ENCODE measurements at places on chromosomes 3 and 15.

- no peak for DNase-seq
Observed at GRCh38 chr3:119194237-119195150, 21.1 kb downstream of the UPK1B start.

DNA sequence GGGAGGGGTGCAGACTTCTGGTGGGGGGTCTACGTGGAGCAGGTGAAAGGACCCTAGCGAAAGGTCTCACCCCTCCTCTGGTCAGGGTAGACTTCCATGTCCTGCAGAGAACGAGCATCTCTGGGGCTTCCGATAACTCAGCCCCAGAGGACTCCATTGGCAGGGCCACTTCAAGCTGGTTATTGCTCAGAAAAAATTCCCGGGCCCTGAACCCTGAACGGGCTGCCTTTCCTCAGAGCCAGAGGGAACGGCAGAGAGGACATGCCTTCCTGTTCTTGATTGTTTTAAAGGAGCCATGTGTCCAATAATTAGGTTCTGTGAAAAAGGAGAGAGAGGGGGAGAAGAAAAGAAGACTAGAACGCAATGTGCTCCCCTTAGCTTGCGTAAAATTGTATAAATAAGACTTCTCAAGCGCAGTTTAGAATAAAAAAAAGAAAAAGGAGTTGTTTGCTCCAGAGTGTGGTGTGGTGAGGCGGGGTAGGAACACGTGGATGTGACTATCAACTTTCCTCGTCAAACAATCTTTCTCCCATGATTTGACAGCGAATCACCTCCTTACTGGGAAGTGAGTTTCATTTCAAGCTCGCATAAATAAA is 193.4 kb upstream of the UBE2E1 start:
- DNase-seq: no peak

- DNase-seq: no peak
Observed at GRCh38 chr3:4726549-4726948, 233.4 kb downstream of the ITPR1 start.

DNA sequence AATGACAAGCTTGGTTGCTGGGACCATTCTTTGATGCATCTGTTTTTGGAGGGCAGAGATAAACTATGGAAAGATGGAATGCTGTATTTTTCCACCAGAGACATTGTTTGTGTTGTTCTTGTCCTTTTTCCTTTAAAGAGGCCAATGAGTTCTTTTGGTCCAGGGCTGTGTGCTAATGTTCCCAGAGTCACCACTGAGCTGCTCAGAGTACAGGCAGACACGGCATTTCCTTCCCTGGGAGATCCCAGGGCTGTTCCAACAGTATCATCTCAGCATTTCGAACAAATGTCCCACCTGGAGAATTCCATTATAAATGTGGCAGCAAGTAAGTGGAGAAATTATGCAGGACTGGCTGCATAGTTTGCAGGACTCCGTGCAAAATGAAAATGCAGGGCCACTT is 190.6 kb downstream of the IL20RB start:
- DNase-seq: no peak

DNA sequence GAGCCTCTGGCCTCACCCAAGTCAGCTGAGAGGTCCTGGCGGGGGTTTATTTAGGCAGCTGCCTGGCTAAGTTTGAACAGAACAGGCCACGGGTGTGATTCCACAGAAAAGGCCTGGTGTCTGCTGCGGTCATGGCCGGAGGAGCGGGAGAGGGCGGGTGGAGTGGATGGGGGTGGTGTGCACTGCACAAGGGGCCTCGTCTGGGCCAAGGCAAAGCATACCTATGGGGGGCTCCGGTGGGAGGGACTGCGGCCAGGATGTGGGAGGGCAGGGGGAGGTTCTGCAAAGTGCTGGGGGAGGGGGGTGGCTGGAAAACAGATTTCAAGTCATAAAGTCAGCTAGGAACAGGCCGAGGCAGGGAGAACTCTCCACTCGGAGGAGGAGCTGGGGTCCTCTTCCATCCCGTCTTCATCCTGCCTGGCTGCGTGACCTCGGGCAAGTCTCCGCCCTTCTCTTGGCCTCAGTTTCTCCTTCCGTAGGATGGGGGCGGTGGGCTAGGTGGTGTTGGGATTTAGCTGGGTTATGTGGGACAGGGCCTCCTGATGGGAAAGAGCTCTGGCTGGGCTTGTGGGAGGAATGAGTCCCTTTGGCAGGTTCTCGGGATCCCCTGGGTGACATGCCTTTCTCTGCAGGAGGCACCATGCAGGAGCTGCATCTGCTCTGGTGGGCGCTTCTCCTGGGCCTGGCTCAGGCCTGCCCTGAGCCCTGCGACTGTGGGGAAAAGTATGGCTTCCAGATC is 878 bp downstream of the ISLR start:
- no peak for DNase-seq

- no peak for DNase-seq
Observed at GRCh38 chr3:47035645-47036044, 56.2 kb downstream of the NBEAL2 start.

DNA sequence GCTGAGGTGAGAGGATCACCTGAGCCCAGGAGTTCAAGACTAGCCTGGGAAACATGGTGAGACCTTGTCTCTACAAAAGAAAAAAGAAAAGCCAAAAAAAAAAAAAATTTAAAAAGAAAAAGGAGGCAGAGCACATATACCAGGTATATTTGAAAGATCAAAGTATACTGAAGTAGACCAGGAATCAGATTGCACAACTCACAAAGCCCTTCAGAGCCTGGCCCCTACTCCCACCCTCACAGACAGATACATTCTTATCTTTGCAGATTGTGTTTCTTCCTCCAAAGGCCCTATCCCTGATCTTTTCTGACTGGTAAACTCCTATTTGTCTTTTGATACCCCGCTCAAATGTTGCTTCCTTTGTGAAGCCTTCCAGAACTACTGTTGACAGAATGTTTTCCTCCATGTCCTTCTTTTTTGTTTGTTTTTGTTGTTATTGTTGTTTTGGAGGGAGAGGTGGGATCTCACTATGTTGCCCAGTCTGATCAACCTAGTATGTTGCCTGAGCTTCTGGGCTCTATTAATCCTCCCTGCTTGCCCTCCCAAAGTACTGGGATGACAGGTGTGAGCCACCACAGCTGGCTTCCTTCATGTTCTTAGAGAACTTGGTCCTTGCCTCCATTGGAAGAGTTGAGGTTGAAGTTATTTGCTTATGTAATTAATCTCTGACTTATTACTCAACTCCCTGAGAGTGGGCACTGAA is 9.8 kb upstream of the ITGB5 start:
- DNase-seq: no peak

GRCh38 chr15:58608129-58608590 is 141.3 kb downstream of the ADAM10 start:
- DNase-seq: no peak

- DNase-seq: no peak
Observed at GRCh38 chr15:101390462-101390861, 95.4 kb upstream of the SNRPA1 start.

DNA sequence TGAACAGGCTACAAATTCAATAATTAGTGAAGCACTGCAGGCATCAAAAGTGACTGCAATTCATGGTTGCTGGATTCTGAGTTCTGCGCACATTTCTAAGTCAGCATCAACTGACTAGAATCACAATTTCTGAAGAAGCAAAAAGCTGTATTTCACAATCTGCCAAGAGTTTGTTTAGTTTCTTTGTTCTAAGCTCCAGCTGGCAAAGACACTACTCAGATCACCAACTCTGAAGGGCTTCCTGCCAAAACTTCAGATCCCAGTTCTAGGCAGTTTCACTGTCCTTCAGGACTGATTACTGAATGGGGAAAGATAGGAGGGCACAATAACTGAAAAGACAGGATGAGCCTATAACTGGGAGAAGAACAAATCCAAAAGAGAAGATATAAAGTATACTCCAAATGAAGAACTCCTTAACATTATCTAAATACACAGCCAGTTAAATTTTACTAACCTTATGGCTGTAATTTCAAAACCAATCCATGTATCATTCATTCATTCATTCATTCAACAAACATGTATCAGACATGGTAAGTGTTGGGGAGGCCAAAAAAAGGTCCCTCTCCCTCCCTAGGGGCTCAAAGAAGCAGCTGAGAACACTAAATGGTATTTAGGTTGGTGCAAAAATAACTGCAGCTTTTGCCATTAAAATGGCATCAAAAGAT is 17.1 kb downstream of the TJP1 start:
- DNase-seq: no peak

DNA sequence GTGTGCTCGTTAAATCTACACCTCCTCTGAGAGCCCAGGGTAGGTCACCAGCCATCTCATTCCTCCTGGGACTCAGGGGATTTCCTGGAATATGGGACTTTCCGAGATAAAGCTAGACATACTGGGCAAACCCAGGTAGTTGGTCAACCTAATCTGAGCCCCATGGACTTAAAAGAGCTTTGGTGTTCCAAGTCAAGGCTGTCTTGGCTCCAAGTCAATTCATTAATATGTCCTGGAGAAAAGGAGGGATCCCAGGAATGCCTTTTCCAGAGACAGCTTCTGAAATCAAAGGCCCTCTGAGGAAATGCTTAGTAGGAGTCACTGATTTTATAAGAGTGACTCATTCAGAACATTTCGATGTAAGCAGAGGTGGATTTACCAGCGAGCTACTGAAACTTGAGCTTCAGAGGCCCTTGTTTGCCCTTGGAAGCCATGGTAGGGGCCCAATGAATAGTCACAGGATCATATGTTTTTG is 137.3 kb upstream of the UBE2E1 start:
- DNase-seq: no peak

DNA sequence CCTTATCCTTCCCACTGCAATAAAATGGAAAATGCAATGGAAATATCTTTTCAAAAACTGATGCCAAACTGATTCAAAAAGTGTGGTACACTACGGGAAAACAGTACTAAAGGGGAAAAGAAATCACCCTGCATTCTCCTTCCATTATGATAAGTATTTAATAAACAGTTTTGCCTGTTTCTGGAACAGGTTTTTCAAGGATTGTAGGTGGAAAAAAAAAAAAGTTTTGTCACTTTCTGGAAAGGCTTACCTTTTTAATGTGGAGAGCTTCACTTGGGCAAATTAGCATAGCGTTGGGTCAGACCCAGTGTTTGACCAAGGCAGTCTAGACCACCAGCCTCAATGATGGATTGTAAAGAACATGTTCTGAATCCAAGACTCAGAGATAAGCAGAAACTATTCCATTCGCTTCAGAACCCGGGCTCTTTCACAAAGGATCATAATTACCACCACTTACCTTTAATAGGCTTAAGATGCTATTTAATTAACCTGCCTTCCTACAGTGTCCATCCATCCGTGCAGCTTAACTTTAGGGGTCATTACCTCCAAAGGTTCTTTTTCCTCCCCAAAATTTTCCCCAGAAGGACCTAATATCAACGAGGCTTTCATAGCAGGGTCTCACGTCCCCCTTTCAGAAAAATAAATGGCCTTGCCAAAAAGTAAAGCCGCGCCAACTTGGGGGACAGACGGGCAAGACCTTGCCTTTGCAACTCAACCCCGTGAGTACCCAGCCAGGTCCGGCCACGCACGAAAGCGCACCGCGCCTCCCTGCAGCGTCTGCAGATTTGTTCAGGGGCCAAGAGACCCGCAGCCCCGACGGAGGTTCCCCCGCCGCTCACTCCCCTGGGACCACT is 1.0 kb downstream of the DCBLD2 start:
- no peak for DNase-seq

- no peak for DNase-seq
Observed at GRCh38 chr15:25989327-25989726, 126.2 kb upstream of the ATP10A start.

DNA sequence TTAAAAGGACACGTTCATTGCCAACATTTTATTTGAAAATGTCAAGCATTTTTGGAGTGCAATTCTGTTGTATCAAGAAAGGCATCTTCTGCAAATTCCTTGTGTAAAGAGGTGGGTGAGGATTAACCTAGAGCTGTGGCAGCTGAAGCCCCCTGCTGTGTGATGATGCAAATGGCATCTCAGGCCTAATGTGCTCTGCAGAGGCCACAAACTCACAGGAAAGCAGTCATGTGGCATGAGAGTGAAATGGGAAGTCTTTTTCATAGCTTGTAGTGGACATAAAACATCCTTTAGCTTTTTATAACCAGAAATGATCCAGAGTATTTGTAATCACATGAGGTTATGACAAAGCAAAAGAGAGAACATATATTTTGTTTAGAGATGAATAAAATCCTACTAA is 6.4 kb downstream of the CADM2 start:
- no peak for DNase-seq

DNA sequence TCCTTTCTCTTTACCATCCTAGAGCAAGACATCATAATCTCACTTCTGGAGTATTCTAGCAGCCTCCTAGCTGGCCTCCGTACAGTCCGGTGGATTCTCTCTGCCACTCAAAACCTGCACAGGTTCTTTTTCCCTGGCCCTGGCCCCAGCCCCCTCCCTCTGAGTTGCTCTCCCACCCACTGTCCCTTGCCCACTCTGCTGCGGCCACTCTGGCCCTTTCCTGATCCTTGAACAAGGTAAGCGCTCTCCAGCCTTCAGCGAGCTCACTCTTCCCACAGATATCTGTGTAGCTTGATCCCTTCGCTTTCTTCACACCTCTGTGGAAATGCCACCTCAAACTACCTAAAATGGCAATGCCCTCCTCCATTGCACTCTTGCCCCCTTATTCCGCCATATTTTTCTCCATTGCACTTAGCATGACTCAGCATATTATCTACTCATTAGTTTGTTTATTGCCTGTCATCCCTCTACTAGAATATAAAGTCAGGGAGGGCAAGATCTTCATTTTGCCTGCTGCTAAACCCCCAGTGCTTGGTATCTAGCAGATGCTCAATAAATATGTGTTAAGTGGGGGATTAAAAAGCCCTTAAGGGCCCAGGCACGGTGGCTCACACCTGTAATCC is 65.6 kb upstream of the ATP13A3 start:
- DNase-seq: no peak

DNA sequence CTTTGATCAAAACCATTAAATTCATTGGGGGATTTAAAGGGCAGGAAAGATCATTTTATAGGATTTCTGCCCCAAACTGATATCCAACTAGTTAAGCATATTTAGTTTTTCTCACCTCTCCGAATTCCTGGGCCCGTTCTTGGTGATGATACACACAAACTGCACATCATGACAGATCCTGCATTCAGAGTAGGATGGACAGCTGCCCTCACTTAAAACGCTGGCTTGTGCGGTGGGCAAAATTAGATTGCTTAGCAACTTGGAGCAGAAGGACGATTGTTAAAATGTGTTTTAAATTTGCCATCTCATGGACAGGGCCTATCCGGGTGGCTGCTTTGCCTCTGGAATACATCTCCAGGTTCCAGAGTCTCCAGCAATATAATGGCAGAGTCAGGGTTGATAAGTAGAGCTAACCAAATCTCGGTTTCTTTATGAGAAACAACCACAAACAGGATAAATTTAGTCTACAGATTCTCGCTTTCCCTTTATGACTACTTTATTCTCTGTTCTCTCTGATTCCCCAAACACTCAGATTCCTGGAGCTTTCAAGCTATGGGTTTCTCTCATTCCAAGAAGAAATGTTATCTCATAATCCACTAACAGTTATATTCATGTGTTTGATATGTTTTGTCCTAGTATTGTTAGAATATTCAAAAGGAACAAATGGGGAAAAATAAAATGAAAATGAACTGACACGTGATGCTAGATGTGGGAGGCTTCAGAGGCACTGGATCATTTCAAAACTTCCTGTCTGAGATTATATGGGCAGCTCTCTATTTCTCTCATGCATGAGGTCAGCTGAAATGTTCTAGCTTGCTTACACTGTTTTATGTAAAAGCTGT is 1014.1 kb upstream of the SEMA6D start:
- no peak for DNase-seq

GRCh38 chr15:57686657-57687056 is 19.9 kb upstream of the POLR2M start:
- no peak for DNase-seq

GRCh38 chr3:60675424-60675823 is 575.8 kb downstream of the FHIT start:
- no peak for DNase-seq

- no peak for DNase-seq
Observed at GRCh38 chr3:61831973-61832372, 270.6 kb downstream of the PTPRG start.
